ENCODE measurements at places on chromosomes 6 and 20.

GRCh38 chr6:37535428-37535758 lies 35.7 kb upstream of the CCDC167 start:
- DNase-seq: no peak

GRCh38 chr6:161094955-161095354 lies 103.4 kb downstream of the MAP3K4 start:
- no peak for DNase-seq

DNA sequence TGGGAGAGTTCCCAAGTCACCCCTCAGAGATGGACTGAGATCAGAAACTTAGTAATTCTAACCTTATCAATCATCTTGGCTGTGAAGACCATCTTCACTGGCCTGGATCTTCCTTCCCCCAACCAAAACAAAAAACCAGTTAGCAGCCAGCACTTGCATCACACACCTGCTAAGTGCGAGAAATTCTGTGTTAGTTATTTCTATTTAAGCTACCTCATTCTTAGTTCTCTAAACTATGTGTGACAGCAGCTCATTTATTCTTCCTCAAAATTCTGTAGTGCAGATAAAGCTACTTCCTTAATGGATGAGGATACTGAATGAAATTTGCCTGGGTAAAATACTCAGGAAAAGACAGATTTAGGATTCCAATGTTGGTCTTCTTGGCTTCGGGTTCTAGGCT lies 18.2 kb upstream of the TAGAP start:
- DNase-seq: no peak

GRCh38 chr6:52503851-52504781 lies 72.7 kb downstream of the TRAM2 start:
- peak; percentile 37 for DNase-seq

GRCh38 chr6:158142789-158143188 lies 25.3 kb downstream of the SERAC1 start:
- DNase-seq: no peak

DNA sequence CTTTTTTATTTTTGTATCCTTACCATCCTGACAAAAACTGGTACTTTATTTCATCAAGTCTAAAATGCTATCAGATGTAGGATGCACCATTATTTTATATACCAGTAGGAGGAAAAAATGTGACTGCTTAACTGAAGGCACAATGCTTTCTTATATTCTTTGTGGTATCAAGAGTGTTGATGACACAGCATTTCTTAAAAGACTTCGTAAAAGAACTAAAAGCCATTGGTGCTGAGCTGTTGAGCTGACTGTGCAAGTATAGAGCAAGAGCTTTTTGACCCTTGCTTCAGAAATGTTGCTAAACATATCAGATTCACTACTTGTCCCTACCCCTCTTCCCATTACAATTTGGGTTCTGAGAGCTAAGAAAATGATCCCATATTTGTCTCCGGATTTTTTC lies 17.5 kb downstream of the SF3B5 start:
- DNase-seq: no peak

DNA sequence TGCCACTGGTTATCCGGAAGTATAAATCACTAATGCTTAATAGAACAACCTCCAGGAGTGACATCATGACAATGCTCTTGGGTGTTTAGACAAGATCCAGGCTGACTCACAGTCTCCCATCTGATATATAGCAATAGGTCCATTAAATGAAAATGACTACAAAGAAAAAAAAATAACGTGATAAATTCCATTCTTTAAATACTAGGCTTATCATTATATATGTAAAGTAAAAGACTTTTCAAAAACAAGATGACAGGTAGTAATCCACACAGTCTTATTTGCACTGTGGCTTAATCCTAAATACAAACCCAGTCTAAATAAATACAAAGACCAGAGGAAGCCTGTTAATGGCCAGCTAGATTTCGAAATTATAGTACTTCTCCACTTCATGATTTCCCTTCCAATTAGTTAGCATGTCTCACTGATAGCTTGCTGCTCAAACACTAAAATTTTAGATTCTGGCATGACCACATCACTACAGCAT lies 149.1 kb upstream of the BEND3 start:
- DNase-seq: no peak

DNA sequence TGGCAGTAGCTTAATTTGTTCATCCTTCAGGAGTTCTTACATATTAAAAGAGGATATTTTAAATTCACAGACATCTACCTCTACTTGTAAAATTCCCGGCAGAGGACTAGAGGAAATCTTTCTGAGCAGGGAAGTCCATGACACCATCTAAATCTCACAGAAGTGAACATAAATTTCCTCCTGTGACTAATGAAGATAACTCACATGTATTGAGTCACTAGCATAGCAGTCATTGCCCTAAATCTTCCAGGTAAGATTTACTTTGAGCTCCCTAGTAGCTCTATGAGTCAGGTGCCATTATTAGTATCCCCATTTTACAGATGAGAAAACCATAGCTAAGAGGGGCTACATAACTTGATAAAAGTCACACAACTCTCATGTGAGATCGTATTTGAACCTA lies 1058.6 kb upstream of the FLRT3 start:
- DNase-seq: no peak

DNA sequence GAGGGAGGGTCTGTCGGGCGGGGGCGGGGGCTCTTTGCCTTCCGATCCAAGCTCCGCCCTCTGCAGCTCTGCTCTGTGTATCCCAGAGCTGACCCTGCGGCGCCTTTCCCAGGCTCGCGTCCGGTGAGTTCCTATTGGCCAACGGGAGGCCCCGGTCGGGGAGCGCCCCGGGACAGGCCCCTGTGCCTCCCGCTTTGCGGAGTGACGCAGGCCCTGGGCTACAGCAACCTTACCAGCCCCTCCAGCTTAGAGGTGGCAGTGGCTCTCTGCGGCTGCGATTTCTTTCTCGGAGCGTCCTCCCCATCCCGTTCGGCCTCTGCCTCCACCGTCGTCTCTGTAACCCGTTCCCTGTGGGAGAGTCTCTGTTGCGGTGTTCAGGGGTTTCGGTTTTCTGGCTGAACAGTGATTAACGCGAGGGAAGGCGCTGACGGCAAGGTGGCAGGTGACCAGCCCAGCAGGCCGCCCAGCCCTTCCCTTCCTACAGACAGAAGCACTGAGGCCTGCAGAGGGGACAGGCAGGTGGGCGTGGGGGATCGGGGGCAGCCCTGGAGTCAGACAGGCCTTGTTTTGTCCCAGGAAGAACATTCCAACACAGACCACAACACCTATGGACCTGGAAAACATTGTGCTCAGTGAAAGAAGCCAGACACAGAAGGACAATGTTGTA lies 18.1 kb upstream of the CEBPB start:
- no peak for DNase-seq

DNA sequence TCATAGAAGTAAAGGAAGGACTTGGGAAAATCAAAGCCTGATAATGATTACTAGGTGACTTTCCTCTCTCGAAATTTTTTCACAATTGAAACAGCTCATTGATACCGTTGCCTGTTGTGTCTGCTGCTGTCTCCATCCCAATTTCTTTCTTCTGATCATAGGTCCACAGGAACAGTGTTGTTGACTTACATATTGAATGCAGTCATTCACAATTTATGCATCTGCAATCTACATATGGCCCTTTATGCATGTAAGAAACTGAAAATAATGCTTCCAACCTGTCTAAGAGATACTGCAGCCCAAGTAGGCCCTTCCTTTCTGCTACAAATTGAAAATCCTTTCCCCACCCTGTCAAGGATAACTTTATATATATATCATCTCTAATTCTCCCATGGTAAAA lies 381.3 kb downstream of the PKHD1 start:
- DNase-seq: no peak

GRCh38 chr20:59966428-59966827 lies 8.2 kb downstream of the CDH26 start:
- no peak for DNase-seq

- no peak for DNase-seq
Observed at GRCh38 chr20:1757072-1757471, 99.5 kb upstream of the SIRPG start.

DNA sequence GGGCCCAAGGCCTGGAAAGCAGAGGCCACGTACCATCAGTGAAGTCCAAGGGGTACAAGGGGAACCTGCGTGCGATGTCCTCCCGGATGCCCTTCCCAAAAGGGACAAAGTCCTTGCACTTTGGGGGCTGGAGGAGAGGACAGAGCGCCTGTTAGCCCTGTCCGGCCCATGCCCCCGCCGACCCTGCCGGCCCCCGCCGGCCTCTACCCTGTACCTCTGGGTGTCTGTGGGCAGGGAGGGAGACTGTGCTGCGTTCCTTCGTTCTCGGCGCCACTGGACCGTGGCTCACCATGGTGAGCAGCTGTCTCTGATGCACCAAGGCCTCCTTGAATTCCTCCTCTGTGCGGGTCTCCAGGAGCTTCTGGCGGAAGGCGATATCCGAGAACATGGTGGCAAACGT lies 7.9 kb downstream of the SLC4A11 start:
- no peak for DNase-seq

DNA sequence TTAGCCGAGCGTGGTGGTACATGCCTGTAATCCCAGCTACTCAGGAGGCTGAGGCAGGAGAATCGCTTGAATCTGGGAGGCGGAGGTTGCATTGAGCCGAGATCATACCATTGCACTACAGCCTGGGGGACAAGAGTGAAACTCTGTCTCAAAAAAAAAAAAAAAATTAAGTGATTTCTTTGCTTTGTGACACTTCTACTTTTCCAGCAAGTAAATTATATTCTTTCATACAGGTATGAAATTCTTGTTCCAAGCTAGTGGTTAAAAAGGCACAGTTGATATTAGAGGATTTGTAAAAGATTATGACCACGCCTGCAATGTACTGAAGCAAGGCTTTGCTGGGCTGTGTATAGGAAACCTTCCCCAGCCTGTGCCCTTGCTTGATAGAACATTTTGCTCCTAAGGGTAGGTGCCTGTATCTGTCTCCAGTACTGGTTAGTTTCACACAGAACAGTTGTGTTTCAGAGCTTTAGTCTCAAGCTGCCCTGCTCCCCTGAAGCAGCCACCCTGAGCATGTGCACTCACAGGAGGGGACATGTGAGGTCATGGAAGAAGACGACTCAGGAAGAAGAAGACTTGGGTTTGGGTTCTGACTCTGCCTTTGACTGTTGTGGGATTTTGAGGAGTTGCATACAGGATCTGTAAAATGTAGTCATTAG lies 10.2 kb downstream of the PTPN1 start:
- DNase-seq: no peak

- no peak for DNase-seq
Observed at GRCh38 chr20:48616481-48616880, 211.3 kb downstream of the PREX1 start.

DNA sequence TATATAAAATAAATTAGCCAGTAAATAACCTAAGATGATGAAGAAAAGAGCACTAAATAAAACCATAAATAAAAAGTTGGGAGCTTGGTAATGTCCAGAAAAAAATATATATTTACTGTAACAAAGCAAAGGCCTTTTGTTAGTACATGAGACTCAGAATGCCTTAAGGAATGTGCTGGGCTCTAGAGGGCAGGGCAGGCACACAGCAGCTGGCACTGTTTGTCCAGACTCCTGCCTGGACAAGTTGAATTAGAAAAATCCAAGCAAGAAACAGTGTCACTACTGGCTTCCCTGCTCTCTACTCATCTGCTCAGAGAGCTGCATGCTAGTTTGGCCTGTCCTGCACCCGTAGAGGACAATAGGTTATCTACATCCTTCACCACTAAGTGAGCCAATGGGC lies 8.8 kb downstream of the DEFB129 start:
- no peak for DNase-seq

DNA sequence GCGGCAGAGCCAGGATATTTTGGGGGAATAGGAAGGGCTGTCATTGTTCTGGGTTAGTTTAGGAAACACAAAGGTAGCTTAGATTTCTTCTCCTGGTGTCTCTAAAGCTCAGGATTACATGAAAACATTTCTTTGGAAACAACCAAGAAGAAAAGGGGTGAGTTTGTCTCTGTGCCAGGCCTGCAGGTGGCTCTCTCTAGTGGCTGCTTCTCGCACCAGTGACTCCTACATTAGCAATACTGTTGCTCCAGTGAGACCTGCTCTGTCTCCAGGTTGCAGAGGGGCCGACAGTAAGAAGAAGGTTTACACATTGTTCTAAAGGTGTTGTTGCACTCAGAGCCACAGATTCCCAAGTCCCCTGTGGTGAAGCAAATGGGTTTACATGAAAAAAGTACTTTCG lies 104.6 kb upstream of the GLP1R start:
- DNase-seq: no peak

DNA sequence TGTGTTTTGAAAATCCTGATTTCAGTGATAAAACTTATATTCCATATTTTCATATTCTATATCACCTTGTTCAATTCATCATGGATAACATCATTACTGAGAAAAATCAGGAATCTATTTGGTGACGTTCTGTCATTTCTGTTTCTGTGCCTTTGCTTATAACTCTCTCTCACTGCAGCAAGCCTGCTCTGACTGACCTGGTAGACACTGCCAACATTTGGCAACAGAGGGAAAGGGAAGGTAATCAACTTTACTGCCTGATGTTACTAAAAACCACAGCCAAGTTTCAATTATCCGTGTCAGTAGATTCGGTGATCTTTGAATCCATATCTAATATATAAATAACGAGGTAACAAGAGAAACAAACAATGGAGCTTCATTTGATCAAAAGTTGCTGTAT lies 501.9 kb downstream of the LMBRD1 start:
- DNase-seq: no peak

GRCh38 chr20:20668639-20669038 lies 43.8 kb downstream of the RALGAPA2 start:
- no peak for DNase-seq

- DNase-seq: no peak
Observed at GRCh38 chr6:72905705-72906478, 284.0 kb downstream of the KCNQ5 start.

GRCh38 chr6:67331304-67331703 lies 1303.8 kb upstream of the ADGRB3 start:
- no peak for DNase-seq

- DNase-seq: no peak
Observed at GRCh38 chr6:106070636-106071035, 15.5 kb upstream of the PRDM1 start.

- no peak for DNase-seq
Observed at GRCh38 chr6:126786262-126786661, 332.2 kb upstream of the RSPO3 start.

DNA sequence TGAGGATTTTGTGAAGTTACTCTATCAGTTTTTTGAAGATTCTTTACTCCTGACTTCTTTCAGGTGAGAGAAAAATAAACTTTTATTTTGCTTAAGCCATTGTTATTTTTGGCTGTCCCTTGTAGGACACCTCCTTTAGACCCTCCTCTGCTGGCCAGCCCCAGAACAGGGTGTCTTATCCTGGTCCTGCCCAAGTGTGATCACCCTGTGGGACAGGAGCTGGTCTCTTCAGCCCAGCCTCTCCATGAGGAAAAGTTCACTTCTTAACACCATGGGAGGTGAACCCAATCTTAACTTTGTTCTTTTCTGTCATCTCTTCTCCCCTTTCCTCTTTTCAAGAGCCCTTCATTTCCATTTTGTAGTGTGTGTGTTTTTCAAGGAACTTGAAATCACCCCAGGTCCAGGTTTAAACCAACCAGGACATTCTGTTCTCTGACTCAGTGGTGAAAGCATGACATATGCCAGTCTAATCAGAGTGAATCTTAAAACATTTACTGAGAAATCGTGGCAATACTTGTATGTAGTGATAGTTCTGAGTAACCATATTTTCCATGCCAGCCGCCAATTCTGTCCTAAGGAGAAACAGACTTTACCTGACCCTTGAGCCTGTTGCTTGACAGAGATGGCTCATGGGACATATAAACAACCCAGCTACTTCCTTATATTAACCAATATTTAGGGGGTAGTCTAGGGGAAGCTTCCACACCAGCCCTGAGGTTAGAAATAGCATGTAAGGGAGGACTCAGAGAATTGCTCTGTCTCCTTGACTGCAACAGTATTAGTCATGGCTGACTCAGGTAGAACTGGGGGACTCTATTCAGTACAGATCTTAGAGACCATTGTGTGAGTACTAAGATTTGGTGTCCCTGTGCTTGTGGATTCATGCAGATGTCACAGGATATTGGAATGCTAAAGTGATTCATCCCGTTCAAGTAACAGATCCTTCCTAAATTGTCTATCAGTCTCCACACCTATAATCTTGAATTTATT lies 48.8 kb downstream of the FLRT3 start:
- no peak for DNase-seq

All from NCI-H2107 (cell line).